NCI-H510A (cell line): ENCODE measurements at places on chromosomes 4 and X.

- DNase-seq, result no peak
These were observed 250.3 kb upstream of the ARSJ start for GRCh38 chr4:114229706-114230105.

GRCh38 chrX:108464604-108465003 is 25.0 kb downstream of the COL4A5 start:
- DNase-seq, result no peak

- no peak for DNase-seq
These were observed 72.6 kb downstream of the PITX2 start for GRCh38 chr4:110550260-110550659.

- no peak for DNase-seq
These were observed 130.3 kb downstream of the ADGRA3 start for GRCh38 chr4:22385611-22386011.

GRCh38 chrX:1542994-1543725 is 6.2 kb upstream of the P2RY8 start:
- no peak for DNase-seq

DNA sequence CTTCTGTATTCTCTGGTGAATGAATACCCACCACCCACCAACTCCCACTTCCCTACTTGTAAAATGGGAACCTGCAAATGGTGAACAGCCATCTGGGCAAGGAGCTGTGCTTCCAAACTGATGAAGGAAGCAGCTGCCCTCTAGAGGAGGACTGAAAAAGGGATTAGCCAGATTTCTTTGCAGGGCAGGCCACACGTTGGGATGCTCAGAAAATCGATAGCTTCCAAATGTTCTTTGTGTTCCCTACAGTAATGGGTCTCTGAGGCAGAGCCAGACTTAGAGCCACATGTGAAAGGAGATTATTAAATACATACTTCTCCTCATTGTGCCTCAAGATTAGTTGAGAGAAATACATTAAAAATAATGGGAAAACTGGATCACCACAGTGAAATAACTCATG is 39.3 kb upstream of the LPAR4 start:
- no peak for DNase-seq

DNA sequence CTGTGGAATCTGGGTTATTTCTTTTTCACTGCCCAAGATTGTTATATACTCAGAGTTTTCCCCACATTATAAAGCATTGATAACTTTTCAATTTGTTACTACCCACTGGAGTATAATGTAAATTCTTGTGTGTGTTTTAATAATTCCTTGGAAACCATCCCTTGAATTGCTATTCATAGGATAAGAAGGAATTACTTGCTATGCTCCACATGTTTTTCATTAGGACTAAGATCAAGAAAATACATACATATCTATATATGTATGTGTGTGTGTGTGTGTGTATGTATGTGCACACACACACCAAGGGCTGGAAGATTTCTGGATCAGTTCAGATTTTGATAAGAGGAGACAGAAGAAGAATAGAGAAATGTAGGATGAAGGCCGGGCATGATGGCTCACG is 206.4 kb upstream of the JADE1 start:
- no peak for DNase-seq

DNA sequence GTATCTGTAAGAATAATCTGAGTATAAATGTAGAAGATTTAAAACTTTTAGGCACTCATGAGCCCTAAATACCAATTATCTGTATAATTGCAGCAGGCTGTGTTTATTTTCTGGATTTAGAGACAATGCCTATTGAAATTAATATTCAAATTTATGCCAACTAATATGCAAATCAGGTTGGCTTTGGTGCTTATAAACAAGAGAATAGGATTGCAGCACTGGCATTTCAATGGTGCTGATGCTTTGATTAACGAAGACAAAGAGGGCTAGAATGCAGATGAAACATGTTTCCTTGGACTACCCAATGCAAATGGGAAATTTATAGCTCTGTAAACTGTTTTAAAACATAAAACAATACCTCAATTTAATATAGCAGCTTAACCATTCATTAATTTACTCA is 70.7 kb upstream of the GATB start:
- DNase-seq, result no peak

DNA sequence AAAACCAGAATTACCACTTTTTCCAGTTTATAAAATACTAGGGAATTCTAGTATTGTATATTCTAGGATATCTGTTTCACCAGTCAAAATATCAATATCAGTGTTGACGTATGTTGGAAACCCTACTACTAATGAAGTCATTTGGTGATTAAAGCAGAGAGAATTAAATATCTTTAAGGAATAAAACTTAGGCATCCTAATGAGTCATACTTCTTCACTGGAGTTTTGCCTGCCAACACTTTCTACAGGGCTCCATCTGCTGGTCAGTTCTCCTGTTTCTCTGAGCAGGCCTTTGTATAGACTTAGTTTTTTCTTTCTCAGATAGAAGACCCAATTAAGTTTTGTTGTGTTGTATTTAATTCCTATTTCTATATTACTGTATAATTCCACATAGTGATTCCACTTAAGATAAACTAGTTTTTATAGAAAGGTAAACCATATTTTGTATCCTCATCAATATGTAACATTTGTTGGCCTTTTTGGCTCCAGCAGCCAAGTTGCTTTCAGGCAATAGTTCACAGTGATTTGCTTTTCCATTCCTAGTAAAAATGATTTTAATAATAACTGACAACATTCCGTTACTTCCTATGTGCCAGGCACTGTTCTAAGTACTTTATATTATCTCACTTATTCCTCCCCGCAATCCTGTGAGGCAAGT is 3.5 kb downstream of the AP1AR start:
- DNase-seq, result no peak

- DNase-seq, result no peak
These were observed 5.6 kb downstream of the PDE5A start for GRCh38 chr4:119623025-119623424.

DNA sequence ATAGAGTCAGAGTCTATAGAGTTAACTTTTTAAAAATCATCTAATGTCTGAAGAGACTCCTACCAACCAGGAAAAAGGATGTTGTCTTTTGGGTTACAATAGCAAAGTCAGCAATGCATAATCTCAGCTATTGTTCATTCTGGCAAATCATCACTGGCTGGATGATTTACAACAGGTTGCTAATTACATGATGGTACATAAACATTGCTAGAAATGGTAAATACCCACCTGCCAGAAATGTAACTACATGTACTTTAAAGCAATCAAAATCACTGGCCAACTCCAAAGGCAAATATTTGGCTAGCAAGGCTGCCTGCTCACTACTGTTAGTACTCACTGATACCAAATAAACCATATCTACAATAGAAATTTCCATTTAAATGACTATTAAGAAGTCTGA is 91.1 kb downstream of the PPP3CA start:
- peak; percentile 26 for DNase-seq

GRCh38 chrX:109940411-109940810 is 62.5 kb upstream of the TMEM164 start:
- no peak for DNase-seq

- DNase-seq, result no peak
These were observed 593 bp upstream of the JAKMIP1 start for GRCh38 chr4:6200922-6201362.

- DNase-seq, result no peak
These were observed 148.8 kb downstream of the INPP4B start for GRCh38 chr4:142697320-142697719.

- DNase-seq, result no peak
These were observed 1082.3 kb upstream of the PABPC4L start for GRCh38 chr4:135283934-135284333.

GRCh38 chr4:140740422-140740821 is 15.8 kb downstream of the TBC1D9 start:
- no peak for DNase-seq

DNA sequence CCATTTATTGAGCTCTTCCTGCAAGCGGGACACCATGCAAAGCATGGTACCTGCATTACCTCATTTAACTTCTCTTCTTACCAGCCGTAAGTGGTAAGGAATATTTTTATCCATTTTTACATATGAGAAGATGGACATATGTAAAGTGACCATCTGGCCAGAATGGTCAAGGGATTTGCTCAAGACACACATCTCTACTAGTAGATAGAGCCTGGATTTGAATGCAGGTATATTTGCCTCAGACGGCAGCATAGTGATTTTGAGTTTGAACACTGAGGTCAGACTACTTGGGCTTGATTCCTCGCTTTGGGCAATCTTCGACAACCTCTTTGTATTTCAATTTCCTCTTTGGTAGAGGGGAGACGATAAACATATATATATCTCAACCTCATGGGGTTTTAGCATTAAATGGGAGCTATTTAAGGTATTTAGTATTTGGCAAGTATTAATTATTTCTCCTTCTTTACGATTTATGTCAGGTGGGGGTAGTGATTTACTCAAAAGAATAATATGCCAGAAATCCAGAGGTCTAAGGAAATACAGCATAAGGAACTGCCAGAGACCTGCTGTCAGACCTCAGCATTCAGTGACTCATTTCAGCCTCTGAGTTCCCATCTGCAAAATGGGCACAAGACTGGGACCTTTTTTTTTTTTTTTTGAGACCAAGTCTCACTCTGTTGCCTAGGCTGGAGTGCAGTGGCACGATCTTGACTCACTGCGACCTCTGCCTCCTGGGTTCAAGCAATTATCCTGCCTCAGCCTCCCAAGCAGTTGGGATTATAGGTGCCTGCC is 34.6 kb upstream of the CHRNA9 start:
- DNase-seq, result no peak

DNA sequence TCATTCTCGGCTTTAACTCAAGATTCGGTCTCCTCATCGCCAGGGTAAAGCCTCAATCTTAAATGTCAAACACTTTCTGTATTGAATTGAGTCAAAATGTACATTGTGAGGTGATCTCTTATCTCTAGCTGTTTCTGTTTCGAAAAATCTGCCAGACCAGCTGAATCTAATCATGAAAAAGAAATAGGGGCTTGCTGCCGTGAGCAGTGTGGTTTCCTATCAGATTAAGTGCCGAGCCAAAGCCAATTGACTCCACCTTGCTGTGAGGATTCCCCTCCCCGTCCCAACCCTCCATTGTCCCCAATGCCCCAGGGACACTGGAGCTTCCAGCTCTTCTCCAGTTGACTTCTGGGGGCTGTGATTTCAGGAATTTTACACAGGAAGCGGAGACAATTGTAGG is 12.5 kb upstream of the CRLF2 start:
- DNase-seq, result no peak

DNA sequence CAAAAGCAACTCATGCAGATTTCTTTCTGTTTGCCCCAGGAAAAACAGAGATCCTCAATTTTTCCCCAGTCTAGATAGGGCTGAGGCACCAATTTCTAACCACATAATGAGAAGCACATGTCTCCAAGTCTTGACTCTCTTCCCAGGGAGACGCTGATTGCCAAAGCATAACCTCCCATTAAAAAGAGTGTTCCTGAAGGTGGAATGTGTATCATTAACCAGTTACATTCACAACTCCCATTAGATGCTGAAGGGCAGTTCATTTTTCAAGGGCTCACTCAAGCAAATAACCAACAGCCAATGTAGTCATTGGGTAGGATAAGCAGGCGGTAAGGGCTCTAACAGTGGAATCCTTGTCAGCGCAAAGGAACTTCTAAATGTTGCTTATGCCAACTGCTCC is 27.5 kb downstream of the TMEM47 start:
- DNase-seq, result no peak

GRCh38 chrX:95382799-95383198 is 1301.8 kb upstream of the DIAPH2 start:
- DNase-seq, result no peak

DNA sequence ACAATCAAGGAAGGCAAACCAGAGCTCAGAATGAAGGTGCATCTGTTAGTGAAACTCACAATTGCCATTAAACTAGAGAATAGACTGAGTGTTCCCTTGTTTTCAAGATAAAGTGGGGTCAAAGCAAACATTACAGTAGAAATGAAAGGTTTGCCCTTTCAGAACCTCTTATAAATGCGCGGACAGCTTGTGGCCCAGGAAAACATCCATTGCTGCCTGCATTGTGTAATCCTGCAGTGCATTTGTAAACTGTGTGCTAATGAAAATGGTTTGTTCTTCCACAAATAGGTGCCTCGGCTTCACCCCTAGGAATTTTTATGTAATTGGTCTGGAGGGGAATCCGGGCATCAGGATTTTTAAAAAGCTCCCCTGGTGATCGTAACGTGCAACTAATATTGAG is 62.8 kb downstream of the SNX25 start:
- DNase-seq, result no peak

GRCh38 chr4:185359767-185360446 is 35.8 kb downstream of the LRP2BP start:
- DNase-seq, result no peak

GRCh38 chr4:66750273-66750672 is 795.0 kb downstream of the CENPC start:
- DNase-seq, result no peak

DNA sequence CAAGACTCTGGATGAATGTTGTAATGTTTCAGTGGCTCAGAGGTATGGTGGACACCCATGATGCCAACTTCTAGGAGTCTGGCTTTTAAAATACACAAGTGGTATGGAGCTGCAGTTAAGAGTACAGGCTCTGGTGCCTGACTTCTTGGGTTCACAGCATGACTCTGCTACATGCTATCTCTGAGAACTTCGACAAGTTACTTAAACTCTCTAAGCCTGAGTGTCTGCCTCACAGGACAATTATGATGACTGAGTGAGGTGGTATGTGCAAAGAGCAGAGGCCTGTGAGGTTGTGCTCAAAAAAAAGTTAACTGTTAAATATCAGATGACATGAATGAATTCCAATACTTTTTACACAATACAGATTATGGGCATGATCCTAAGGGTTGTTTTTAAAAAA is 90.9 kb upstream of the SRD5A3 start:
- no peak for DNase-seq

DNA sequence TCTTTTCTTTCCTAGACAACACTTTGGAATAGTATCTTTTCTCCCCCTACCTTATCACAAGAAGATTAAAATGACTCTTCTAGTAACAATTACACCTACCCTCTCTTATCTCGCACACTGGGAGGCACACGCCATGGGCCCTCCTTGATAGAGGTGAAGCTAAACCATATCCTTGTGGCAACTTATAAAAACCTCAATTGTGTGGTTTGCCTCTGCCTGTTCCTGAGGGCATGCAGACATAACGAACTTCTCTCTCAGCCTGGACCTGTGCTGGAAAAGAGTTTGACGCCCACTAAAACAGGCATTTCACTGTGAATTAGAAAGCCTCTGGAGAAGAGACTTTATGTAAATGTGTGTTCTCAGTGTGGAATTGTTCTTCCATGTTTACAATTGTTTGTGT is 141.2 kb downstream of the NDST3 start:
- no peak for DNase-seq

- no peak for DNase-seq
These were observed 90.4 kb upstream of the EOLA2 start for GRCh38 chrX:150028692-150029091.

DNA sequence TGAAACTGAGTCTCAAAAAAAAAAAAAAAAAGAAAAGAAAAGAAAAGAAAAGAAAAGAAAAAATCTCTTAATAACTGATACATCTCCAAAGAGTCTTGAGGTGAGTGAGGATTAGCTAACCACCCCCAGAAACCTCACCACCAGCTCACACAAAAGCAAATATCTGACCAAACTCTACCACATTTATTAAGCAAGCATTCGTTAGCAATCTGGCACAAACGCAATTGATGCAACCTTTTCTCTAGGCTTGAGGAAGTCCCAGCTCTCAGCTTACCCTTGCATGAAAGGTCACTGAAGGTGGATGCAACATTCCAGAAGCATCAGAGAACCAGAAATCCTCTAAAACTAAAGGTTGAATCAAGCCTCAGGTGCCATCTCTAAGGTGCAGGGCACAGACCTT is 231.9 kb upstream of the BCOR start:
- DNase-seq, result no peak
